CD4-positive, alpha-beta memory T cell (primary cell): ENCODE measurements at places on chromosomes 7 and 10. TPM values are rescaled to one million over a fixed set of nuclear protein-coding genes. Genes with fewer than 3 reads are reported as not detected.

ITPRID1 gene
- polyA plus RNA-seq: not detected

NRF1 gene
- 23.4 TPM for polyA plus RNA-seq

LRRC17 gene
- 0.26 TPM for polyA plus RNA-seq

ITIH2 gene
- polyA plus RNA-seq: not detected

FAM25G gene
- polyA plus RNA-seq: not detected

SPDYE11 gene
- polyA plus RNA-seq: 0.10 TPM

TRIM50 gene
- polyA plus RNA-seq: not detected

TUBB8 gene
- not detected for polyA plus RNA-seq

DNA sequence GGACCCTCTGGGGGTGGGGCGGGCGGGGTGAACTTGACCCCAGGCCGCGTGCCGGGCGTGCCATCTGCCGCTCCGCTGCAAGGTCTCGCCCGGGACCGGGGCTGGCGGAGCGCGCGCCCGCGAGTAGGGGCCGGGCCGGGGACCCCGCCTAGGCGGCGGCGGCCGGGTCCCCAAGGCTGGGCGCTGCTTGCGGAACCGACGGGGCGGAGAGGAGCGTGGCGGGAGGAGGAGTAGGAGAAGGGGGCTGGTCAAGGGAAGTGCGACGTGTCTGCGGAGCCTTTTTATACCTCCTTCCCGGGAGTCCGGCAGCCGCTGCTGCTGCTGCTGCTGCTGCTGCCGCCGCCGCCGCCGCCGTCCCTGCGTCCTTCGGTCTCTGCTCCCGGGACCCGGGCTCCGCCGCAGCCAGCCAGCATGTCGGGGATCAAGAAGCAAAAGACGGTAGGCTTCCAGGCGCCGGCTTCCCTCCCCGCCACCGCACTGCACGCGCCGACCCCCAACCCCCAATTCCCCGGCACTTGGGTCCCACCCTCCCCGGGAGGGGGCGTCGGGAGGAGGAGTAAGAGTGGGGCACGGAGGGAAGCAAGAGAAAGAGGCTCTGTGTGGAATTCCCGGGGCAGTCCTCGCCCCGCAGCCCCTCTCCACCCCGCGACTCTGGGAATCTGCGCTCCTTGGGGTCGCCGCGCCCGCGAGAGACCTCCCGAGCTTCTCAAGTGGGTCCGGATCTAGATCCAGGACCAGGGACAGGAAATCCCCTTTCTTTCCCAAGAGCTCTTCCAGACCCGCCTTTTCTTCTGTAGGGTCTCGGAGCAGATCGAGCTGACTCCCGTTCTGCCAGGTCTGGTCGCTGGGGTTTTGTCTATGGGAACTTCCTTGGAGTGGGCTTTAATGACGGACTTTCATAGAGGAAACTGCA, at the start of gene PAPSS2:
PAPSS2 (plus strand) TSS at position 308 of the 913 bp plus-strand sequence; CDS start at position 412, 104 bp downstream.
- DNase-seq: peak; percentile 6

- DNase-seq: no peak
Observed at GRCh38 chr7:631964-632830, 94.3 kb upstream of the DNAAF5 start.

- no peak for DNase-seq
Observed at GRCh38 chr7:69728304-69728703, 130.0 kb downstream of the AUTS2 start.

- no peak for DNase-seq
Observed at GRCh38 chr7:158614700-158615099, 27.1 kb upstream of the PTPRN2 start.

GRCh38 chr10:62264702-62265436, 3.8 kb downstream of the RTKN2 start:
- DNase-seq: no peak

DNA sequence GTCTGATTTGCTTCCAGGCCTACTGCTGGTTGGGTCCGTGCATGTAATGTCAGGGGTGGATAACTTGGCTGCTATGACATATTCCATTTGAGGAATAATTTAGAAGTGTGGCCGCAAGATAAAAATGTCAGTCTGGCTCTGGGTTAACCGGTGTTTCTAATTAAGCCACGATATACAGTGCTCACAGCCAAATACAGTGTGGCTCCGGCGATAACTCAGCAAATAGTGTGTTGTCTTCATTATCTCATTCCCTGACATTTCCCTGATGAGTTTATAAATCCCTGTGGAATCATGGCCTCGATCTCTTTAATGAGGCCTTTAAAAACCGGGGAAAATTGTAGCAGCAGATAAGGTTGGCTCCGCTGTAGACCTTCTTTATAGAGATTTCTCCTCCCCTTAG, 1125.0 kb downstream of the TYW1 start:
- no peak for DNase-seq

DNA sequence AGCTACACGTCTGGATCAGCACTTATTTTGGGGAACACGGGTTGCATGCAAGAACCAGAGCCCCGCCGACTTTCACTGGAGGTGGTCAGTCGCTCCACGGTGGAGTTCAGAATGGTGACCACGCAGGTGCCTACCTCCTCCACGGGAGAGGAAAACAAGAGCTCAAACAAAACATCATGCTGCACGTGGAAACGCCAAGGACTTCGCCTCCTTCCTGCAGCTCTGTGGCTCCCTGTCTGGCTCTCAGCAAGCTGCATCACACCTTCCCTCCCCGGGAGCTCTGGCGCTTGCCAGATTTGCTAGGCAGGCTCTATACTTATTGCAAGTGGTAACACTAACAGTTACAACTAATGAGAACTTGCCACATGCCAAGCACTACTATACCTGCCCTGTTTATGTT, 26.0 kb downstream of the GSDME start:
- DNase-seq: no peak

GRCh38 chr7:131673576-131673975, 117.1 kb upstream of the PODXL start:
- DNase-seq: no peak

DNA sequence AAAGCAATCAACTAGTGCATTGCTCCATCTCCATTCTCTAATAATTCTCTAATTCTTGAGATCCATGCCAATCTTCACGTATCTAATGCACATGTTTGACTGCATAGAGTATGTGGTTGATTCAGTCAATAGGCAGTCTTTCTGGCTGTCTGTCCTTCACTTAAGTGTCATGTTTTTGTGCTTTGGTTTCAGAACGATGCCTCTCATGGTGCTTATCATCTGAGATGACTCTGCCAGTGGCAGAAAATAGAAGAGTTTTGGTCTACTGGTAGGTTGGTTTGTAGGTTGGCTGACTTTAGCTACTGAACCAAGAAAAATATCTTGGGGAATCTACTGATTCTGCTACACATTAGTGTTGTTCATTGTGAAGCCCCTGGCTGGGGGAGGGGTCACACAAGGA, 364.2 kb downstream of the SFMBT2 start:
- DNase-seq: no peak

- DNase-seq: no peak
Observed at GRCh38 chr10:97238855-97239254, 53.1 kb upstream of the SLIT1 start.

- DNase-seq: no peak
Observed at GRCh38 chr7:139725077-139725476, 52.7 kb downstream of the HIPK2 start.

DNA sequence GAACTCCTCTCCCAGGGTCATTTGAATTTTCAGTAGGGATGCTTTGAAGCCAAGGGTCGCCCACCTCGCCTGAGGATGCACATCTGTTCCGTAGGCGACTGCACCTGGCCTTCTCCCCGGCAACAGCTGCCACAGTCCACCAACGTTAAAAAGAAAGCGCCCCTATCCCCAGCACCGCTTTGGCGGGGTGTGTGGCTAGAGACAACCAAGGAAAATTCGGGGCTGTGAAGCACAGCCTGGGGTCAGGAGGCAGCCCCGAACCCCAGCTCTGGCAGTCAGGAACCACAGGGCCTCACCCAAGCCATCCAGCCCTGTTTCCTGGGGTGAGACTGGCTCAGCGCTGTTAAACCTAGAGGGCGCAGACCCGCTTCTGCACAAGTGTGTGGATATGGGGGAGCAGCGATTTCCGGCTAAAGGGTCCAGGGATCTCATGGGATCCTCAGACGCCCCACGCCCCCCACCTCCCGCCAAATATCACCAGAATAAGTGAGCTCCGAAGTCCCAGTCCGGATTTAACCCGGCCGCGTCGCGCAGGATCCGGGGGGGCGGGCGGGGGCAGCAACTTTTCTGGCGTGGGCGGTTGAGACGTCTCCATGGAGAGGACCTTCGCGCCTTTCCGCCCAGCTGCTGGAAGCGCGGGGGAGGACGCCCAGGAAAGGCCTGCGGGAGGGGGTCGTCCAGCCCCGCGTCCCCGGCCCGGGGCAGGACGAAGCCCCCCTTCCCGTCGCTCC, 822 bp downstream of the ZC3HAV1L start:
- DNase-seq: no peak

DNA sequence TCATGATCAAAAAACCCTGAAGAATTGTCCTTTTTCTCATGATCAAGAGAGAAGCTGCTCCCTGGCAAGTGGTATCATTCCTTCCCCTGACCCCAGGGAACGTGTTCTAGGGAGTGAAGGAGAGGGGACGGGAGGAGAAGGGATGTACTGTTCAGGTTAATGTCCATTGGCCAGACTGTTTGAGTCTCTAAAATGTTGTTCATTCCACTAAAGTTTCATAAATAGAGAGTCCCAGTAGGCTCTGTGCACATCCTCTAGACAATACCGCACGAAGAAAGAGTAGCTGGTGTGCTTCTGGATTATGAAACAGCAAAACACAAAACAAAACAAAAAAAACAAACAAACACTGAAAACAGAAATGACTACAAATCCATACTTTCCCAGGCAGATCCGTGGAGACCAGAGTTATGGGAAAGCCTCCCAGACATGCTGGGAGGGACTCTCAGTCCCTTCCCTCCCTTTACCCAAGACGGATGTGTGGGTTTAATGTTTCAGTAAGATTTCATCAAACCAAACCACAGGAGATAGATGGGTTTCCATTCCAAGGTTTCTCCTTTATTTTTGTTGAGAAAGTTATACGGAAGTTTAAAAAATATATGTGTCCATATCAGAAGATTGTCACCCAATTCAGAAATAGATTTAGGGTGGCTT, 66.5 kb upstream of the TNS3 start:
- no peak for DNase-seq

DNA sequence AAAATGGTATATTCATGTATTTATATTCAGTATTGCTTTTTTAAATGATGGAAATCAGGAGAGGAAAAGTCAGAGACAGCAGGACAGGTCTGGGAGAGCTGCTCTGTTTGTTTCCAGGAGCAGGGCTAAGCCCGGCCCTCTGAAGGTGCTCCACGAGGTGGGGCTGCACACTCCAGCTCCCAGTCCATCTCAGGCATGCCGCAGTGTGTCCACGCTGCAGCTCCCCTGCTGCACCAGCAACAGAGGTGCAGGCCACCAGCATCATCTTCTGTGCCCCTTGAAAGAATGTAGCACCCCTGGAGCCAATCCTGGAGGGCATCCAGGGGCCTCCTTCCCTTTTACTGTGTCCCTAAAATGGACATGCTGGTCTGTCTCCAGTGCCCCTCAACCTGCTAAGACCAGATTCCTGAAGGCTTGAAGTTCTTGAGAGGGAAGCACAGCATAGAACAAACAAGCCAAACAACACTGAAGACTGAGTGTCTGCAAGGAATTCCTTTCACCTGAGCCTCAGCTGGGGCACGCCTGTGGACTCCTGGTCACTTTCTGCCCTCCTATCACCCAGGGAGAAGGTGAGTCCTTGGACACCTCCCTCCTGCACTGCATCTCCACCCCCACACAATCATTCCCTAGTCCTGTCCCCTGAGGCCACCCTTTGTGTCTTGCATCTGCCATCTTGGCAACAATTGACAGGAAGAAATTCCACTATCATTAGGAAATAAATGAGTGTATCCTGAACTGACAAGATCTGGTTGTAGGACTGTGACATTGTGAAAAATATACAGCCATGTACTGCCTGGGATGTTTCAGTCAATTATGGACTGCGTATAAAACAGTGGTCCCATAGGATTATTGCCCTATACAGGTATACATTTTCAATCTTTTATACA, 100.5 kb downstream of the CXCL12 start:
- DNase-seq: no peak

DNA sequence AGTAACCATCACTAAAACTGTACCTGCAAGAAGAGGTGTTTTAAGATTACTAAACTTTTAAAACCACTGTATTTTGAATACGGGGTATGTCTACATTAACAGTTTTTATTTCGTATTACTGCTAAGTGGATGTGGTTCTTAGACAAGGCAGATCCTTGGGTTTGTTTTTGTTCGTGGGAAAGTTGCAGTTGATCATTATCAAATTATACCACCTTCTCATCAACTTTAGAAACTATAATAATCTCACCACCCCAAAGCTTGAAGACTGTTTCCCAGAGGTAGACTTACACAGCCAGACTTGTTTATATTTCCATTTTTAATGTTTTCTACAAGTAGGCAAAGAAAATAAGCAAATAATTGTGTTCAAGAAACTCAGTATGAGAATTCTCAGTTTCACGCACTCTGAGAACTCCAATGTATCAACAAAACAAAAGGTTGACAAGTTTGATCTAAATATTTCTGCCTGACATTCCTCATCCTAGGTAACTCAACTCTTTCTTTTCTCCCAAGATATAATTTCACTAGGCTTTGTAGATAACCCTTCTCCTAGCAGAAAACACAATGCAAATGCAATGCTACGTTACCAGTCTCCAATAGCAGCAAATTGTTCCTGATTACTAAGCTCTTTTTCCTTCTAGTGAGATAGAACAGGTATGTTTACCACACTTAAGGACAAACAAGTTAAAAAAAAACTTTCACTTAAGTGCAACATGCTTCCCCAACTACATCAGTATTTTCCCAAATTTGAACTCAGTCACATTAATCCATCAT, 36.0 kb downstream of the IGF2BP3 start:
- DNase-seq: no peak

DNA sequence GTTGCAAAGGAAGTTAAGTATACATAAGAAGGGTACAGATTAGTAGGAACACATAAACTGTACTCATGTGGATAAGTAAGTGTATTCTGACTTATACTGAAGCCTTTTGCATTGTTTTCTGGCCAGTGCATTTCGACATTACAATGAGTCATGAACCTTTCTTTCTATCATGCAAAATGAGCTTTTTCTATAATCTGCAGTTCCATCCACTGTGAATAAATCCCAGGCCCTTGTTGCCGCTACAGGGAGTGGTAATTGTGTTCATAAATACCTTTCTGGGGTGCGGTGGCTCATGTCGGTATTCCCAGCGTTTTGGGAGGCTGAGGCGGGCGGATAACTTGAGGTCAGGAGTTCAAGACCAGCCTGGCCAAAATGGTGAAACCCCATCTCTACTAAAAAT, 858.3 kb downstream of the GRM8 start:
- no peak for DNase-seq

GRCh38 chr10:105969884-105970377, 1194.6 kb downstream of the SORCS1 start:
- no peak for DNase-seq

GRCh38 chr7:29593459-29593858, 29.8 kb downstream of the PRR15 start:
- DNase-seq: no peak
